ENCODE measurements at places on chromosomes 13 and 19. TPM values are rescaled to one million over a fixed set of nuclear protein-coding genes. Genes with fewer than 3 reads are reported as not detected.
A peak's percentile ranks its signal among the peaks of the same experiment; 100 is the strongest.

GRCh38 chr13:97567510-97568243 lies 133.7 kb downstream of the RAP2A start:
- DNase-seq, result peak; percentile 75
- no peak overlapping the region for H3K27ac ChIP-seq
- no peak overlapping the region for H3K4me3 ChIP-seq
- peaks cover 10% of the 10 kb centered on the region for H3K4me1 ChIP-seq

ERICH6B gene
- not detected for total RNA-seq

- no peak overlapping the region for H3K27ac ChIP-seq
- no peaks in the 10 kb centered on the region for H3K4me1 ChIP-seq
- peak; percentile 65 for DNase-seq
- no peaks in the 10 kb centered on the region for H3K36me3 ChIP-seq
Observed at GRCh38 chr13:51894239-51894638, 32.5 kb downstream of the CCDC70 start.

DNA sequence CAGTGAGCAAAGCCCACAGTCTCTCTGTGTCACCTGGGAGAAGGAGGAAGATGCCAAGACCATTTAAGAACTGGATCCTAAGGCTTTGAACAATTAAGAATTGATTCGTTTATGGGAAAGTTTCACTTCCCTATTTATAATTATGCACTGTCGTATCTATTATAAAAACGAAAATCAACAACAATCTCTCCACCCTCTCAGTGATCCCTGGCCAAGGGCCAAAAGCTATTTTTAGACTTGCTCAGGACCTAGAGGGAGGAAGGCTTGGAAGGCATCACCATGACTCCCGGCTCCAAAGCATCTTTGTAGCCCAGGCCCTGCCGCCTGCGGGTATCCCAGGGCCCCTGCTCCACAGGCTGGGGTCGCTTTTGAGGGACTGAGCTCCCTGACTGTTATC lies 1.3 kb downstream of the RHPN2 start:
- H3K36me3 ChIP-seq, result peaks cover 4% of the 10 kb centered on the region
- no peaks in the 10 kb centered on the region for H3K4me1 ChIP-seq

- no peaks in the 10 kb centered on the region for H3K4me1 ChIP-seq
- no peaks in the 10 kb centered on the region for H3K36me3 ChIP-seq
- DNase-seq, result peak; percentile 58
- H3K4me3 ChIP-seq, result no peak overlapping the region
Observed at GRCh38 chr13:94859278-94859691, 146.9 kb upstream of the SOX21 start.

DNA sequence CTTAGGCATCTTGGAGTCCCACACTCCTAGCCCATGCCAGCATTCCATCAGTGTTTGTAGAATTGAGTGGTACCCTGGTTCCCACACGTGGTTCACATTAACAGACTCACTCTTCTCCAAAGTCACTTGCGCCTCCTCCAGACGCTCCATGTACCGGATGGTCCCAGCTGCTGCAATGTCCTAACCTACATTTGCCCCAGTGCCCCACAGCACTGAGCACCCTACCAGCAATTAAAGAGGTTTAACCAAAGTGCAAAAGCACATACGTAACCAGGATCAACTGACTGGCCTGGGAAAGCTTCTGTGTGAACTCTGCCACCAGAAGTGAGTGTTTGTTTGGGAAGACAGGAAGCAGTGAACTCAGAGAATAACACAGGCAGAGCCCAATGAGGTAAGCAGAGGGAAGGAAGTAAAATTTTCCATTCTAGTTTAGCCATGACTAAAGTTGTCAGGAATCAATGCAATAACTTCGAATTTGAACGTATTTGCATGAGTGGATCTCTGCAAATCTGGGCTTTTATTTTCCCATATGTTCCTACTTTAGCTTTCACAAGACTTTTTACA lies 7.3 kb upstream of the MEDAG start:
- no peak for DNase-seq
- H3K36me3 ChIP-seq, result no peaks in the 10 kb centered on the region
- no peaks in the 10 kb centered on the region for H3K4me1 ChIP-seq
- H3K27me3 ChIP-seq, result peaks cover 35% of the 10 kb centered on the region

DNA sequence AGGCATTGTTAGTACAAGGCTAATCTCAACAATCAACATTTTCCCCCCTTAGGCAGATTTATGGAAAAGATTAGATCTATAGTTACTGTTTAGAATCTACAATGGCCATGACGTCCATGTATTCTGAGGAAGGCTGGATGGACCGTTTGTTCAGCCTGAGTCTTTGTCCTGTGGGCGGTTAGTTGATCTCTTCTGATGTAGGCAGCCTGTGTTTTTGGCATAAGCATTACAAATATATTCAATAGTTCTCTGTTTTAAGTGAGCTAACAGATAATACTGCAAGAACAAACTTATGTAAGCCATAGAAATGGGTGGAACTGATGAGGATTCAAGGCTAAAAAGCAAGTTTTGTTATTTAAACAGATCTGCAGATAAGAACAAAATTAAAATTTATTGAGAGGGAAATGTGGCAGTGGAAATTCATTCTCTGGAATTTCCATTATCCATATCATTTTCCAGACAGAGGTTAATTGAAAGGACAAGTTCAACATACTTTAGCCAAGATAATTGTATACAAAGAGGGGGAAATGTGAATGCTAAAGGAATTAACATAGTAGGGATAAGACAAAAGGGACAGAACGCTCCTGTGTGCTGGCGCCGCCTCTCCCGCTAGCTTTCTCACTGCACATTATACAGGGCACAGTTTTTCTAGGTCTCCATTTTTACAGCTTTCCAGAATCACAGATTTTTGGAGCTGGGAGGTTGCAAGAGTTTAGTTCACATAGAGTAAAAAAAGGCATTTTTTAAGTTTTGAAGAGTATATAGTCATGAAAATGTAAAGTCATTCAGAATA lies 48.6 kb downstream of the FAM124A start:
- no peaks in the 10 kb centered on the region for H3K27me3 ChIP-seq
- H3K4me3 ChIP-seq, result no peak overlapping the region
- H3K4me1 ChIP-seq, result peaks cover 9% of the 10 kb centered on the region

ZNF790 gene
- 7.3 TPM for total RNA-seq

ZNF835 gene
- total RNA-seq, result 0.25 TPM

GPR4 gene
- total RNA-seq, result not detected

DNA sequence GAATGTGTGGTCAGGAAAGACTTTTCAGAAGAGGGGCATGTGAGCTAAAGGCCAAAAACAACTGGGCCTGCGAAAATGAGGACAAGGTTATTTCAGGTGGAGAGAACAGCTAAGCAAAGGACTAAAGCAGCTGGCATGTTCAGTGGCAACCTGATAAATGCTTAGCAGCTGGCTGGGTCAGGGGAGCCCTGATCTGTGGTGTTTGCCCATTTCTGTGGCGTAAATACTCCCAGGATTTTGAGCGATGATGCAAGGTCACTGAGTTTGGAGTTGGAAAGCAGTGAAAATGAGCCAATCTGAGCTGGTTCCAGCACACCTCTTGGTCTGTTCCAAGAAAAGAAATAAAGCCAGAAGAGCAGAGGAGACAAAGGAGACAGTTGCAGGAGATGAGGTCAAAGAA lies 704.3 kb downstream of the UQCRFS1 start:
- H3K4me1 ChIP-seq, result no peaks in the 10 kb centered on the region
- no peak for DNase-seq
- no peak overlapping the region for H3K27ac ChIP-seq
- H3K4me3 ChIP-seq, result no peak overlapping the region
- H3K27me3 ChIP-seq, result no peaks in the 10 kb centered on the region

DNA sequence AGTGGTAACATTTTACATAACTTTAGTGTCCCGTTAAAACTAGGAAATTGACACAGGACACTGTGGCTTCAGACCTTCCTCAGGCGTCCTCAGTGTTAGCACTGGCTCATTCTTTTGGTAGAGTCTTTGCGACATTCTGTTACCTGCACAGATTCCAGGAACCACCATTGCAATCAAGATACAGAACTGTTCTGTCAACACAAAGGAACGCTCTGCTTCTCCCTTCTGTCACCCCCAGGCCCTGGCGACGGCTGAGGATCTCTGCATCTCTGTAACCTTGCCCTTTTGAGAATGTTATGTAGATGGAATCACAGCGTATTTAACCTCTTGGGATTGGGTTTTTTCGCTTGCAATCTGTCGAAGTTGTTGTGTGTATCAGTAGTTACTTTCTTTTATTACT lies 22.6 kb downstream of the KDM4B start:
- peak overlapping the region; percentile 20 for H3K4me3 ChIP-seq
- no peak for DNase-seq
- H3K36me3 ChIP-seq, result no peaks in the 10 kb centered on the region
- H3K4me1 ChIP-seq, result peaks cover 7% of the 10 kb centered on the region

DNA sequence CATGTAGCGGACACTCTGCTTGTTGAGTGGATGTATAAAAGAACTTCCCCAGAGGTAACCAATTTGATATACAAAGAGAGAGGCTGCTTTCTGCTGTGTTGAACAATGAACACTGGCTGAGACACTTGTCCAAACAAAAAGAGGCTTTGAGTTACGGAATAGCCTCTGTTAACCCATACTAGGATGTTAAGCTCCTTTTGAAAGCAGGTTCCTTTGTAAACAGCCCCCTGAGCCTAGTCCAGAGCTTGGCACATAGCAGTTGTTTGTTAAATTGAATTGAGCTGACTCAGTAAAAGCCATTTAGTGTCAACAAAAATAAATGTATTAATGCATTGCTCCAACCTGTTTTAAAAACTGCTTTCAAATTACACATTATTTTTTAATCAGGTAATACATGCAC lies 200.1 kb downstream of the MZT1 start:
- no peak for DNase-seq
- no peaks in the 10 kb centered on the region for H3K4me1 ChIP-seq
- no peaks in the 10 kb centered on the region for H3K36me3 ChIP-seq
- no peaks in the 10 kb centered on the region for H3K27me3 ChIP-seq
- H3K27ac ChIP-seq, result no peak overlapping the region

DNA sequence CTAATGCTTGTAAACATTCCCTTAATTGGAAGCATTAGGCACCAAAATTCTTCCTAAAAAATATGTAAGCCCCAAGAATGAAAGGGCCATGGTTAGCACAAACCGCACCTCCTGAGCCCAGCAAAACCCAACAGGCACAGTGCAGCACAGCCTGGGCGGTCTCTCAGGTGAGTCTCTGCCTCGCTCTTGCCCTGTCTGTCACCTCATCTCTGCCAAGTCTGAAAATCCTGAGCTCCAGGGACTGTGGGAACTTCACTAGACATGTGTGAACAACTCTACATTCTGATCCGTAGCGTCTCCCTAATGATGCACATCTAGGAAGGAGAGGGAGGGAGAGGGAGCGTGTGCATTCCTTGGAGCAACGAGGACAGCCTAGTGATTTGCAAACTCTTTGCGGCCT lies 88.8 kb upstream of the GJB6 start:
- no peaks in the 10 kb centered on the region for H3K36me3 ChIP-seq
- no peak overlapping the region for H3K4me3 ChIP-seq
- H3K27me3 ChIP-seq, result no peaks in the 10 kb centered on the region
- H3K27ac ChIP-seq, result no peak overlapping the region
- no peaks in the 10 kb centered on the region for H3K4me1 ChIP-seq
- DNase-seq, result no peak

PRRG2 gene
- 2.6 TPM for total RNA-seq

ZNF486 gene
- total RNA-seq, result 27.6 TPM

DNA sequence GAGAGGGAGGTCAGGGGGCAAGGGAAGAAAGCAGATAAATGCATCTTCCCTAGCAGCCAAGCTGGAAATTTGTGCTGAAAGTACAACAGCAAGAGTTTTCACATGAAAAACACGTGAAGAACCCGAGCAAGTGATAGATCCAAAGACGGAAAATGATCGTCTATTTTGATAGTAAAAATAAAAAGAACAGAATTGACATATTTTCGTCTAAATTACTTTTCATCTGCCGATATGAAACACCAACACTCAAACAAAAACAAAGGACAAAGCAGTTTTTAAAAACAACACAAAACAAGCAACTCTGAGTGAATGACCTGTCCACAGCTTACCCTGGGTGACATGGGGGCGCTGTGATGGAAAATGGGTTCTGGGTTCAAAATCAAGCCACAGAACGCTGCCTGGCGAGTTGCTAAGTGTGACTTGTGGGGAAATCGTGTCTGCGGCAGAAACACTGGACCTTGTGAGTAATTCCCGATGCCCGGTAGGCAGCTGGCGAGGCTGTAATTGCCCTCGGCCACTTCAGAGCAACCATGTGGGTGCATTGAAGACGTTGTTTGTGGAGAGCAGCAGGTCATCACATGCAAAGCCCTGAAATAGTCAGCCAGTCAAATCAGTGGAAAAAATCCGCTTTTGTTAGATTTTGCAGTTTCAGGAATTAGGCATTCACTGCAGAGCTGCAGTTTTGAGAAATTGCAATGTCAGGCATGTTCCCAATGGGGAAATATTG lies 7.4 kb downstream of the SOX1 start:
- H3K4me1 ChIP-seq, result no peaks in the 10 kb centered on the region
- no peaks in the 10 kb centered on the region for H3K36me3 ChIP-seq
- H3K27ac ChIP-seq, result peak overlapping the region; percentile 94
- no peak overlapping the region for H3K4me3 ChIP-seq
- DNase-seq, result peak; percentile 55

GRCh38 chr13:33691980-33692379 lies 126.0 kb upstream of the RFC3 start:
- H3K4me3 ChIP-seq, result no peak overlapping the region
- no peaks in the 10 kb centered on the region for H3K4me1 ChIP-seq
- no peaks in the 10 kb centered on the region for H3K36me3 ChIP-seq

DNA sequence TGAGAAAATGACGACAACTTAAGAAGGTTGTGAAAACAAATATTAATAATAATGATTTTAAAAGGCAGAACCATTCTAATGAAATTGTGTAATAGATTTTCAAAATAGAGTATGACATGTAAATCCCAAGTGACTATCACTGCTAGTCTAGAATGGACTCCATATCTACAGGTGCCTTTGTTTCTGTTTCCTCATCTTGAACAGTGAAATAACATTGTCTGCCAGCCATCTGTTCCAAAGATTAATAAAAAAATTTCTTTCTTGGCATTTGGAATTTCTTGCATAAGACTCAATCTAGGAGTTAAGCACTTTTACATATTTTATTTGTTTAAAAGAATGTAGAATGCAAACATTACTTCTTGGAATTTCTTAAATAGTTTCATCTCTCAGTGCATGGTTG lies 520.1 kb upstream of the ARGLU1 start:
- no peak overlapping the region for H3K4me3 ChIP-seq
- no peaks in the 10 kb centered on the region for H3K36me3 ChIP-seq
- H3K27ac ChIP-seq, result no peak overlapping the region
- DNase-seq, result no peak
- H3K27me3 ChIP-seq, result no peaks in the 10 kb centered on the region

DNA sequence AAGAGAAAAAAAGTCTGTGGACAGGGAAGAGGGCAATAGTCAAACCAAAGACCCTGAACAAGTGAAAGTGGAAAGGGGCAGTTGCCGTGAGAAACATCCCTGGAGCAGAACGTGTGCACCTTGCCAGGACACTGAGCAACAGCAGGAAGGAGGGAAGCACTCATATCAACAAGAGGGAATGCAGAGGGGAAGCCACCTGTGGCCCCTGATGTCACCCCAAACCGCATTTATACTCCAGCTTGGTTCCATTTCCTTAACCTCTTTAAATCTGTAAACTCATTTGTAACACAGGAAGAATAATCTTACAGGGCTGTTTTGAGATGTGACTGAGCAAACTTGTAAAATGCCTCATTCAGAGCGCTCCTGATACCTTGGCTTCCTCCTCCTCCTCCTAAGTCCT lies 698.8 kb downstream of the DIAPH3 start:
- H3K36me3 ChIP-seq, result no peaks in the 10 kb centered on the region
- DNase-seq, result no peak
- no peak overlapping the region for H3K4me3 ChIP-seq
- H3K27me3 ChIP-seq, result no peaks in the 10 kb centered on the region
- no peak overlapping the region for H3K27ac ChIP-seq
- H3K4me1 ChIP-seq, result no peaks in the 10 kb centered on the region

Measured in endodermal cell (in vitro differentiated cells).